ENCODE measurements at places on chromosomes 13 and 19.

- H3K4me1 ChIP-seq: peaks cover 75% of the 10 kb centered on the region
- no peaks in the 10 kb centered on the region for H3K27me3 ChIP-seq
- H3K36me3 ChIP-seq: peaks cover 39% of the 10 kb centered on the region
- DNase-seq: no peak
- H3K27ac ChIP-seq: peak overlapping the region; percentile 80
Measured at GRCh38 chr19:7355151-7355820, 6.5 kb downstream of the ARHGEF18 start.

- H3K4me3 ChIP-seq: no peak overlapping the region
- H3K4me1 ChIP-seq: peaks cover 3% of the 10 kb centered on the region
- peak overlapping the region; percentile 22 for H3K27ac ChIP-seq
- H3K27me3 ChIP-seq: no peaks in the 10 kb centered on the region
- peaks cover 70% of the 10 kb centered on the region for H3K36me3 ChIP-seq
Measured at GRCh38 chr19:38819231-38819920, 6.6 kb upstream of the LGALS4 start.

GRCh38 chr13:28755546-28755870 is 36.7 kb upstream of the SLC46A3 start:
- no peak for DNase-seq
- H3K27ac ChIP-seq: peak overlapping the region; percentile 83
- H3K36me3 ChIP-seq: peaks cover 4% of the 10 kb centered on the region
- H3K27me3 ChIP-seq: no peaks in the 10 kb centered on the region
- peak overlapping the region; percentile 51 for H3K4me3 ChIP-seq

DNA sequence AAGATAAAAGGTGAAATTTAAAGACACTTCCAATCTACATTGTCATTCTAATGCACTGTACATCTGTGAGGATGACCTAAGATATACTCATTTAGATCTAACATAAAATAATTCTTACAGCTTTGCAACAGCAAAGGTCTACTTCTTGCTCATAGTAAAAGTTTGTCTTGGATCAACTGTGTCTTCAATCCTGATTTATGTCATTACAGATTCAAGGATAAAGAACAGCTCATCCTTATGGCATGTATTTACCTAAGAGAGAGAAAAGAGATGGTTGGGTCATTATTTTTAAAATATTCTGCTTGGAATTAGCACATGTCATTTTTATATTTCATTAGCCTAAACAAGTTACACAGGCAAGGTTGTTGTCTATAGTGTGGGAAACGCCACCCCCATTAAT is 2193.1 kb downstream of the PCDH9 start:
- H3K4me1 ChIP-seq: no peaks in the 10 kb centered on the region
- H3K27ac ChIP-seq: no peak overlapping the region
- no peak overlapping the region for H3K4me3 ChIP-seq
- no peaks in the 10 kb centered on the region for H3K36me3 ChIP-seq

DNA sequence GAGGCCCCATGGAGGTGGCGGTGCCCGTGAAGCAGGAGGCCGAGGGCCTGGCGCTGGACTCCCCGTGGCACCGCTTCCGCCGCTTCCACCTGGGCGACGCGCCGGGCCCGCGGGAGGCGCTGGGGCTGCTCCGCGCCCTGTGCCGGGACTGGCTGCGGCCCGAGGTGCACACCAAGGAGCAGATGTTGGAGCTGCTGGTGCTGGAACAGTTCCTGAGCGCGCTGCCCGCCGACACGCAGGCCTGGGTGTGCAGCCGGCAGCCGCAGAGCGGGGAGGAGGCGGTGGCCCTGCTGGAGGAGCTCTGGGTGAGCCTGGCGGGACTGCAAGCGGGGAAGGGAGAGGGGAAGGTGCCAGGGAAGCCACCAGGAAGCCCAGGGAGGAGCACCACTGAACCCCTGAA is 5.8 kb downstream of the ZNF444 start:
- H3K36me3 ChIP-seq: peaks cover 42% of the 10 kb centered on the region
- H3K4me1 ChIP-seq: peaks cover 24% of the 10 kb centered on the region
- no peak overlapping the region for H3K4me3 ChIP-seq
- DNase-seq: no peak
- H3K27ac ChIP-seq: no peak overlapping the region

DNA sequence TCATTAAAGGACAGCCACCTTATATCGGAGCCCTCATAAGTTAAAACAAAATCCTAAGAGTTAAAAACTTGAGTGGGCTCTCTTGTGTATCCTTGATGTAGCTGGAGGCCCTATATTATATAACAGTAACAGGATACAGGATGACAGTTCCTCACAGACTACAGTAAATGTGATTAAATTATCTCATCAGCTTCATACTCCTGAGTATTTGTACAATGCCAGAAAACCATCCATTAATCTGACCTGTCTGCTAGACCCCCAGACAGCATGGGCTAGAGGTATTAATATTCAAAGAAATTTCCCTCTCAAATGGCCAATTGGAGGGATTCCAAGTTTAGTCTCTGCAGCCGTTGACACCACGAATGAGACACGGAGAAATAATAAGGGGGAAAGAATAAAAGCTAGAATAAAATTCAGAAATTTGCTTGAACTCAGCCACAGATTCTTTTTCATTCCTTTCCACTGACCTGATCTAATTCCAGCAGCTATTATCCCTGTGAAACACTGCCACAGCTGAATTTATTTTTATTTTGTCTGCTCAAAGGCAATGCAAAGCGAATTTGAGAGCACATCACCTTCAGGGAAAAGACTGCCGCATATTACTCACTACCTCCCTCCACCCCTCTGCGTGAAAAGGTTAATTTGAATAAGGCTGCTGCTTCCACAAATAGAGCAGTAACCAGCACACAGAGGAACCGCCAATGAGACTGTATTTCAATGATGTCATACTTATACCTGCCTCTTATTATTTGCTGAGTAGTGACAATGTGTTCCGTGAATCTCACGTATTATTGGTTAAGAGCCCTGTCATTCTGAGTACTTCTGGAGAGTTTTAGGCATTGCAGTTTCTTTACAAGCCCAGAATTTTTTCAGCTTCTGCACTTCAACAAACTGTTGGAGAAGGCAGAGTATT is 155.9 kb upstream of the KLF12 start:
- no peaks in the 10 kb centered on the region for H3K36me3 ChIP-seq
- peak overlapping the region; percentile 59 for H3K27ac ChIP-seq
- H3K27me3 ChIP-seq: no peaks in the 10 kb centered on the region

DNA sequence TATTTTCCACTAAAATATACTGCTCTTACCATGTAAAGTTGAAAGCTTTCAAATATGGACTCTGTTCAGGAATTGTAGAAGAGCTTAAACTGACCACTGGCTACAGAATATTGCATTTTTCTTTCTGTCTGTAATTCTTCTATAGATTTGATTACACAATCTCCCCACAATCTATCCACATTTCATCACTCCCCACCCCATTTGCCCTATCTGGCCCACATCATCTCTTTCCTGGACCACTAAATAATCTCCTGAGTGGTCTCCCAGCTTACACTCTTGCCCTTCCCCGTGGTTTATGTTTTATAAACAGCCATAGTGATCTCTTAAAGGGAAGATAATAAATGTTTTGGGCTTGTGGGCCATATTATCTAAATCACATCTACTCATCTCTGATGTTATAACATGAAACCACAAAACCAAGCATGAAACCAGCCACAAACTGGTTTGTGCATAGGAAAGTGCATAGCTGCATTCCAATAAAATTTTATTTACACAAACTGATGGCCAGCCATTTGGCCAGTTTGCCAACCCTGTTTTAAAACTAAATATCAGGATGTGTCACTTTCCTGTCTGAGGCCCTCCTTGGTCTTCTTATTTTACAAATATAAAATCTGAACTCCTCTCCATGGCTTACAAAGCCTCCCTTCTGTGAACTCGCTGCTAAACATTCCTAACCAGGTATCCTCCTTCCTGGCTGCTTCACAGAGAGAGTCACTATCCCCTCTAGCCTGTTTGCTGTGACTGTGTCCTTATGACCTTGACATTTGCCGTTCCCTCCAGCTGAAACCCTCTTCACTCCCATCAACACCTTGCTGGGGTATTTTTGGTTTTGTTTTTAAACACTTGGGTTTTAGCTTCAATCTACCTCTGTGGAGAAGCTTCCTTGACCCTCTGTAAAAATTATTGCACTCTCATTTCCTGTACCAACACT is 500.9 kb downstream of the GPC6 start:
- H3K4me1 ChIP-seq: no peaks in the 10 kb centered on the region
- peaks cover 11% of the 10 kb centered on the region for H3K27me3 ChIP-seq
- no peak overlapping the region for H3K27ac ChIP-seq
- no peak overlapping the region for H3K4me3 ChIP-seq

DNA sequence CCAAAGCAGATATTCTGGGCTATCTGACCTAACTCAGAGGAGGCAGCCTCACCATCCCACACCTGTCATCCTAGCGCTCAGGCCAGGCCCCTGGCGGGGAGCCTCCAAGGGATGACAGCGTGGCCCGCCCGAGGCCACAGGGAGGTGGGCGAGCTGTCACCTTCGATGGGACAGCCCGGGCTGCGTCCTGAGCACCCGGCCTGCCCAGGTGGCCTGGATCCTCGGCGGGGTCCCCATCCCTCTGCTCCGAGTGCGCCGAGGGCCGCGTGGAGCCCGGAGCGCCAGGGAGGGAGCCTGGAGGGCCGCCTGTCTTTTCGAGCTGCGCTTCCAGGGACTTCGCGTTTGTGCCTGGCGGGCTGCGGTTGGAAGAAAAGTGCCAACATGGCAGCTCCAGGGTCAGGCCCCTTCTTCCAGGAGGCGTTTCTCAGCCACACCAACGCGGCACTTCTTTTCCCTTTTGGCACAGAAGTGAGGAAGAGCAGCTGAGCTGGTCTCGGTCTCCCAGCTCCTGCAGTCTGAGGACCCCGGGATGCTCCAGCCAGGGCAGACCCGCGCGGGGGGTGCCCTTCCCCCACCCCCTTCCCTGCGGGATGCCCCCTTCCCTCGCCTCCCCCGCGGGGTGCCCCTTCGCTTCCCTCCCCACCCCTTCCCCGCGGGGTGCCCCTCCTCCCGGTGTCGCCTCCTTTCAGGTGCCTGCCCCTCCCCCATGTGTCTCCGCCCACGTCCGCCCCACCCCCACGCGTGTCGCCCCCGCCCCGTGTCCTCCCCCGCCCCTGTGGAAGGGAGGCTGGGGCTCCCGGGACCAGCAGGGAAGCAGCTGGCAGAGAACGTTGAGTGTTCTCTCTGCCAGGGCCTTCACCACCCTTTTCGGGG is 42.3 kb downstream of the GJA3 start:
- peaks cover 29% of the 10 kb centered on the region for H3K4me1 ChIP-seq
- peak; percentile 61 for DNase-seq
- H3K27ac ChIP-seq: peak overlapping the region; percentile 85
- H3K4me3 ChIP-seq: peak overlapping the region; percentile 80
- H3K27me3 ChIP-seq: no peaks in the 10 kb centered on the region
- no peaks in the 10 kb centered on the region for H3K36me3 ChIP-seq

- no peaks in the 10 kb centered on the region for H3K27me3 ChIP-seq
- H3K4me1 ChIP-seq: peaks cover 94% of the 10 kb centered on the region
- peaks cover 6% of the 10 kb centered on the region for H3K36me3 ChIP-seq
- H3K4me3 ChIP-seq: peak overlapping the region; percentile 15
- H3K27ac ChIP-seq: peak overlapping the region; percentile 95
Measured at GRCh38 chr19:18480006-18480691, 41.7 kb downstream of the ELL start.

DNA sequence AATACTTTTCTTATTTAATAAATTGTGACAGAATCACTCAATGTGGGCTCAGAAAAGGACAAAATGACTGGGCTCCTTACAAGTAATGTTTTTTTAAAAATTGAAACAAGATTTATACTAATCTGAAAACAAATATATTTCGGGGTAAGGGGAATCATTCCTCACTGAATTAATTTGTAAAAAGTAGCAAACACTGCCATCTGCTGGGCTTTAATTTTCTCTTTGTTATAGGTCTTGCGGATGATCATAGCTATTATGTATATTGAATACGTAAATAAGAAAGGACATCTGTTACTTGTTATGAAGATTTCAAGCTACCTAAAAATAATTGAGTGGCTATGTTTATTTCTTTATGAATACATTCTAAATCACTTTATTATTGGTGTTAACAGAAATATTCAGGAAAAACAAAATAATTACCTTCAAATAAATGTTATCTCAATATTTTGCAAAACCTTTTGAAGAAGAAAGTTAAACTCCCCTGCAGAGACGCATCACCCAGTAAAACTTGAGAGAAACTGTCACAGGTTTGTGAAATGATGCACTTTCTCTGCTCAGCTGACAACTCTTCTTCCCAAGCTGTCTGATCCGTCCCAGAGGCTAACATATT is 17.8 kb upstream of the ENOX1 start:
- H3K27me3 ChIP-seq: peaks cover 37% of the 10 kb centered on the region
- peaks cover 13% of the 10 kb centered on the region for H3K4me1 ChIP-seq
- H3K27ac ChIP-seq: peak overlapping the region; percentile 66
- H3K36me3 ChIP-seq: no peaks in the 10 kb centered on the region

GRCh38 chr13:48896312-48896711 is 79.4 kb upstream of the FNDC3A start:
- no peak overlapping the region for H3K27ac ChIP-seq
- DNase-seq: no peak
- H3K4me3 ChIP-seq: no peak overlapping the region
- H3K36me3 ChIP-seq: no peaks in the 10 kb centered on the region
- H3K27me3 ChIP-seq: peaks cover 18% of the 10 kb centered on the region
- H3K4me1 ChIP-seq: peaks cover 26% of the 10 kb centered on the region

- DNase-seq: no peak
- H3K4me3 ChIP-seq: no peak overlapping the region
- no peaks in the 10 kb centered on the region for H3K36me3 ChIP-seq
Measured at GRCh38 chr13:24145240-24145639, 15.3 kb upstream of the SPATA13 start.

- H3K4me3 ChIP-seq: peak within 1 kb of the TSS; percentile 91
- H3K27ac ChIP-seq: peak within 1 kb of the TSS; percentile 96
- peaks cover 21% of the 10 kb centered on the region for H3K4me1 ChIP-seq
- H3K36me3 ChIP-seq: peaks cover 93% of the 10 kb centered on the region
- peak; percentile 85 for DNase-seq
Measured at GRCh38 chr19:51904331-51905165, at the start of gene ZNF649. Gene ZNF649 (minus strand): TSS chr19:51905017. CDS start chr19:51900107, 4,910 bp downstream.

DNA sequence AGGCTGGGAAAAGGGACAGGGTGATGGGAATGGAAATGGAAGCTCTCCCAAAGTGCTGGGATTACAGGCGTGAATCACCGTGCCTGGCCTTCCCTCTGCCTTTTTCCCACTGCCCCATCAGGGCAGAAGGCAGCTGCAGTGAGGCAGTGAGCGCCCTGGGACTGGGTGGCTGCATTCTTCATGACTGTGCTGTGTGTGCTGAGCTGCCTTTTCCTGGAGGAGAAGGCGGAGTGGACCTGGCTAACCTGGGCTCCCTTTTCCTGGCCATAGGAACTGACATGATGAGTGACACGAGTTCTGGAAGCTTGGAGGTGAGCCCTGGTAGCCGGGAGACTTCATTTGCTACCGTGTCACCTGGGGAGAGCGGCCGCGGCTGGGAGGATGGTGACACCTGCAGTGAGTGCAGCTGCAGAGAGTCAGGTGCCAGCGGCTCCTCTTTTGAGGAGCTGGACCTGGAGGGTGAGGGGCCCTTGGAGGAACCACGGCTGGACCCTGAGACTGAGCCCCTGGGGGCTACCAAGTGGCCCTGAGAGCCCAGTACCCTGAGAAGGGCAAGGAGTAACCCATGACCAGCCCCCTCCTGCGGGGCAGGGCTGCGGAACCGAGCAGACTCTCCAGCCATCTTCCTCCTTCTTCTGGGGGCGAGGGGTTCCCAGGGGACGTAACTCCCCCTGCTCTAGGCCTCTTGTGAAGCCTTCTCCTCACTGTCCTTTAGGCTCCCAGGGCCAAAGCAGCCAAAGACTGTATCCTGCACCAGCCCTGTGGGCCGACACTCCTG is 26.3 kb upstream of the ZNF492 start:
- no peaks in the 10 kb centered on the region for H3K27me3 ChIP-seq
- no peak overlapping the region for H3K4me3 ChIP-seq
- DNase-seq: no peak
- H3K36me3 ChIP-seq: no peaks in the 10 kb centered on the region
- H3K27ac ChIP-seq: no peak overlapping the region
- H3K4me1 ChIP-seq: no peaks in the 10 kb centered on the region
